Stimulated activated CD8-positive, alpha-beta memory T cell treated with anti-CD3 and anti-CD28 coated beads, Interleukin-12 subunit alpha, Interleukin-12 subunit beta, amount 100 ng/mL, for 4 hours (primary cell): ENCODE measurements at places on chromosomes 6 and 20.

- DNase-seq, result no peak
Observed at GRCh38 chr20:36852187-36852586, 23.8 kb upstream of the TLDC2 start.

GRCh38 chr6:126156973-126157372 is 170.6 kb downstream of the TRMT11 start:
- DNase-seq, result no peak

- DNase-seq, result no peak
Observed at GRCh38 chr6:41625442-41625841, 12.8 kb upstream of the MDFI start.

DNA sequence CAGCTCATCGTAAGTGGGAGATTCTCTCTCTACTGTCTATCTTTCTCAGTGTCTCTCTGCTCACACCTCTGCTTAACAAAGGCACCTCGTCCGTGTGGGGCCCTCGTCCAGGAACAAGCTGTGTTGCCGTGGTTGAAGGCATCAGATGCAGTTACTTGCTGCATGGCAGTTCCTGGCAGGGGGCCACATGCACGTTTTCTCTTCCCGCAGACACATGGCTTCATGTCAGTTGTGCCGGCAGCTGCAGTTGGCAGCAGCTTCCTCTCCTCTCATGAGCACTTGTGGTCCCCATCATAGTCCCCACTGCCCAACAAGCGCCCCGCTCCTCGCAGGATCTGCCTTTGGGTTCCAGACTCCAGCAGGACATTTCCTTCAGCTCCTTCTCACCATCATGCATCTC is 7.1 kb upstream of the AFDN start:
- DNase-seq, result no peak

GRCh38 chr6:14882394-14883026 is 363.4 kb upstream of the JARID2 start:
- no peak for DNase-seq

DNA sequence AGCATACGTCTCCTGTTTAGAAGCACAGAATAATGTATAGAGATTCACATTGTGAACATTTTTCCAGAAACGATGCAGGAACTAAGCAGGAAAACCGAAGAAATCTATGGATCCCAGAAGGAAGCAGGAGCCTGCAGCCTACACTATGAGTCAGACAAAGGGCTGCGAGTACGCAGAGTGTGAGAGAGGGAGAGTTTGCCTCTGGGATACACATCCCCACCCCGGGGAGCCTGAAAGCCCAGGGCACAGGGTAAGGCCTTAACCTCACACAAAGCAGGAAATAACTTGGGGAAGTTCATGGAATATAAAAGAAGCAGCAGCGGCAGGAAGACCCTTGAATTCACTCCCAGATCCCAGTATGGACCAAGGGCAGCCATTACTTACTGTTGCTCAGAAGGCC is 842.1 kb upstream of the MANEA start:
- no peak for DNase-seq

GRCh38 chr6:142251930-142252445 is 49.8 kb upstream of the ADGRG6 start:
- no peak for DNase-seq

GRCh38 chr6:118892355-118892991 is 1.5 kb upstream of the ASF1A start:
- no peak for DNase-seq

DNA sequence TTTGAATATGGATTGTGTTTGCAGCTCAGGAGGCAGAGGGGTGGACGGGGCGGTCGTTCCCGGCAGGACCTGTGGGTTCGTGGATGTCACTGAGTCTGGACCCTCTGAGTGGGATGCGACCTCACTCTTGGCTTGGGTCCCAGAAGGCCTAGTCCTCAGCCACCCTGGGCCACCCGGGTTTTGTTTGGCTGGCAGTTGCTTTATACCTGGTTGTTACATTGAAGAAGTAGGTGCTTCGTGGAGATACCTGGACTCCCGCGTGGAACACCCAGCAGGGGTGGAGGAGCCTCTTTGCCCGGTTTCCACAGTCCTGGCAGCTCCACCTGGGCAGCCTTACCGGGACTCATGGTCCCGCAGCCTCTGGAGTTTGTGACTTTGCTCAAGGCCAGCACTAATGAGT is 405.1 kb downstream of the TAF4 start:
- DNase-seq, result no peak

DNA sequence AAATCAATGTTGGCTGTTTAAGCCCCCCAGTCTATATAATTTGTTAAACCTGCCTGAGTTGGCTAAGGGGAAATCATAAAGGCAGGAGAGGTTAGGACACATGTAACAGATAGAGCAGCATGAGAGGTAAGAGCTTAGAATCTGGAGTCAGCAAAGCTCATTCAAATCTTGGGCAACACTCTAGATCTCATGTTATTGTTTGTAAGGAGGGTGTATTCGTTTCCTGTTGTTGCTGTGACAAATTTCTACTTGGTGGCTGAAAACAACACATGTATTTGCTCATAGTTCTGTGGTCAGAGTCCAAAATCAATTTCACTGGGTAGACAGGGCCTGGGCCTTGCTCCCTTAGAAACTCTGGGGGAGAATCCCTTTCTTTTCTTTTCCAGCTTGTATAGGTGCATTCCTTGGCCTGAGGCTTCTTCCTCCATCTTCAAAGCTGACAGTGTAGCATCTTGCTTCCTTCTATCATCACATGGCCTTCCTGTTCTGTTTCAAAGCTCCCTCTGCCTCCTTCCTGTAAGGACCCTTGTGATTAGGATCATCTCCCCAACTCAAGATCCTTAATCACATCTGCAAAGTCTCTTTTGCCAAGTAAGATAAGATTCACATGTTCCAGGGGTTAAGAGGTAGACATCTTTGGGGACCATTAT is 4.4 kb downstream of the LY86 start:
- no peak for DNase-seq
